ENCODE measurements at places on chromosomes 16 and 17. TPM values are rescaled to one million over a fixed set of nuclear protein-coding genes. Genes with fewer than 3 reads are reported as not detected.

The SDR42E2 gene
- total RNA-seq: not detected

The RNF222 gene
- not detected for total RNA-seq

The LRRC37A gene
- total RNA-seq: 1.7 TPM

The SLC4A1 gene
- total RNA-seq: not detected

The ITGAD gene
- not detected for total RNA-seq

The ASPA gene
- not detected for total RNA-seq

The EARS2 gene
- total RNA-seq: 28.2 TPM

The TP53TG3 gene
- total RNA-seq: not detected

The ADGRG1 gene
- 21.0 TPM for total RNA-seq

The ZSCAN10 gene
- not detected for total RNA-seq
